Gastroesophageal sphincter (tissue), 4 donors: ENCODE measurements at places on chromosomes 16 and 17. TPM values are rescaled to one million over a fixed set of nuclear protein-coding genes. Genes with fewer than 3 reads are reported as not detected.
A peak's percentile ranks its signal among the peaks of the same experiment; 100 is the strongest.

GRCh38 chr16:11792410-11793241 is 4.4 kb downstream of the ZC3H7A start:
- ATAC-seq, result no peak

GRCh38 chr17:8176197-8176940 is at the start of gene TMEM107:
Gene TMEM107, minus strand, starts transcription at chr17:8176380. Its CDS starts 94 bp downstream, at chr17:8176286.
- peak; percentile 76 for ATAC-seq

- ATAC-seq, result no peak
Observed at GRCh38 chr16:27748868-27749546, 199.1 kb downstream of the KATNIP start.

The DBNDD1 gene
- total RNA-seq, result 4.1 TPM

DNA sequence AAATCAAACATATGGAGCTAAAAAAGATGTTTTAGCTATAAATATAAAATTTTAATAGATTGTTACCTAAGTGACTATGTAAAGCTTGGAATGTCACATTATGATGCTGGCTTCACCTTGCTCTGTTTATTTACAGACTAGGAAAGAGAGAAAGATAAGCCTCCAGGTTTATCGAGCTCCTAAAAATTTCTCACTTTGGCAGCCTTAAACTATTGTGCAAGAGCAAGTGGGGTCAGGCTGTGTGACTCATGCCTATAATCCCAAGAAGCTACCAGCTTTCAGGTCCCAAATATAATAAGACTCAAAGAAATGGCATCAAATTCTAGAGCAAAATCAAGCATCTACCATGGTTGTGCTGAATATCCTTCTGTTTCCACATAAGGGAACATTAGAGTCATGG is 34.3 kb upstream of the PRSS54 start:
- ATAC-seq, result no peak

GRCh38 chr16:86052115-86052670 is 153.2 kb downstream of the IRF8 start:
- ATAC-seq, result no peak

- ATAC-seq, result no peak
Observed at GRCh38 chr16:46845952-46846351, 15.0 kb upstream of the C16orf87 start.

GRCh38 chr17:32396343-32396742 is 46.4 kb downstream of the ZNF207 start:
- ATAC-seq, result no peak

DNA sequence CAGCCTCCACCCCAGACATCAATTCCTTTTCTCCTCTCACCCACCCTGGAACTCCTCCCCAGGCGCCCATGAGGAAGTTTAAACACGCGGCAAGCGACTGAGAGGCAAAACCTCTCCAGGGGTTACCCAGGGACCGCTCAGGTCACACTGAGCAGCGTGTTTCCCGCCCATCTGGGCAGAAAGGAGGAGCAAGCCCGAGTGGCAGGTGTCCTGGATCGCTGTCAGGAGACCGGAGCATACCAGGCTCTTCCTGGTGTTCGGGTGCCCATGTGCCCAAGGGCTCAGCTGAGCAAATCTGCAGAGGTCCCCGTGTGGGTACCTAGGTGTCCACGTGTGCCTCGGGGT is 491 bp downstream of the SLC25A19 start:
- peak; percentile 7 for ATAC-seq

- ATAC-seq, result no peak
Observed at GRCh38 chr16:28163699-28164098, 48.1 kb downstream of the XPO6 start.

The SPN gene
- total RNA-seq, result not detected

The NOTUM gene
- total RNA-seq, result 0.22 TPM

The EVPL gene
- 1.8 TPM for total RNA-seq

The SLC46A1 gene
- 7.9 TPM for total RNA-seq

The CACNG5 gene
- total RNA-seq, result not detected

The AGRP gene
- not detected for total RNA-seq
